ENCODE measurements at places on chromosomes 13 and 19.

- DNase-seq: no peak
Observed at GRCh38 chr13:105914291-105915036, 621.0 kb downstream of the EFNB2 start.

DNA sequence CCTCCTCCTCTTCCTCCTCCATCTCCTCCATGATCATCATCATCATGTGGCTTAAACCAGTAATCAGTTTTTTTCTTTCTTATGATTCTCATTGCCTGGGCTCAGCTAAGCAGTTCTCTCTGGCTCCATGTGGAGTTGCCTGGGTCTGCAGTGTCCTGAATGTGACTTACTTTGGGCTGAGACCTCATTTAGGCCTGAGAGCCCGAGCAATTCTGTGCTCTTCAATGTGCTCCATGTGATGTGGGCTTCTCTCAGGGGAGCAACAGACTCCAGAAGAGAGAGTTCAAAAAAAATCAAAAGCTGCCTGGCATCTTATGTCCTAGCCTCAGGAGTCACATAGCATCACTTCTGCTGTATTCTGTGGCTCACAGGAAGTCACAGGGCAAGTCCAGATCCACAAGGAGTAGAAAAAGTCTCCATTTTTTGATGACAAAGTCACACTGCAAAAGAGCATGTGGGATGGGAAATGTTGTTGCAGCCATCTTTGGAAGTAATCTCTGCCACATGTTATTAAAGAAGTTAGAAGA lies 128.7 kb downstream of the MAB21L1 start:
- DNase-seq: no peak

DNA sequence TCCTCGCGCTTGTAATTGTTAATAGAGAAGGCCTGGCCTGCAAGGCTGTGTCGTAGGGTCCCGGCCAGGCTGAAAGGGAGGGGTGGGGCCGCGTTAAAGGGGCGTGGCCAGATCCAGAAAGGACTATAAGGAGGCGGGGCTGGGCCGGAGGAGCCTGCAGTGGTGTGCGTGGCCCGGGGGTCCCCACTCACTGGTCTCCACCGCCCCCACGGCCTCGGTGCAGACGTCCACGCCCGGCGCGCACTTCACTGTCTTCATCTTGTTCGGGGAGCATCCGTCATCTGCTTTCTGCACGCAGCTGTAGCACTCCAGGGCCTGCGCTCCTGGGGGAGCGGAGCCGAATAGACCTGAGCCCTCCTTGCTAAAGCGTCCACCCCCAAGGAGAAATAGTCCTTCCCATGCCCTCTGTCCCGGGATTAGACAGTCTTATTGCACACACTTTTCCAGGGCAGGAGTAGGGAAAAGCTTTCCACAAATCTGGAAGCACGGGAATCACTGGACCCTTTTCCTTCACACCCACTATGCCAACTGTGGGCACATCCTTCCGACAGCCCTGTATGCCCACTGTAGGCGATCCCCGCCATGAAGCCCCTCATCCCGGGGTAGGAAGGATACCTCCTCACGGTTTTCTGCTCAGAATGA lies 1.2 kb downstream of the LYPD3 start:
- peak; percentile 70 for DNase-seq

DNA sequence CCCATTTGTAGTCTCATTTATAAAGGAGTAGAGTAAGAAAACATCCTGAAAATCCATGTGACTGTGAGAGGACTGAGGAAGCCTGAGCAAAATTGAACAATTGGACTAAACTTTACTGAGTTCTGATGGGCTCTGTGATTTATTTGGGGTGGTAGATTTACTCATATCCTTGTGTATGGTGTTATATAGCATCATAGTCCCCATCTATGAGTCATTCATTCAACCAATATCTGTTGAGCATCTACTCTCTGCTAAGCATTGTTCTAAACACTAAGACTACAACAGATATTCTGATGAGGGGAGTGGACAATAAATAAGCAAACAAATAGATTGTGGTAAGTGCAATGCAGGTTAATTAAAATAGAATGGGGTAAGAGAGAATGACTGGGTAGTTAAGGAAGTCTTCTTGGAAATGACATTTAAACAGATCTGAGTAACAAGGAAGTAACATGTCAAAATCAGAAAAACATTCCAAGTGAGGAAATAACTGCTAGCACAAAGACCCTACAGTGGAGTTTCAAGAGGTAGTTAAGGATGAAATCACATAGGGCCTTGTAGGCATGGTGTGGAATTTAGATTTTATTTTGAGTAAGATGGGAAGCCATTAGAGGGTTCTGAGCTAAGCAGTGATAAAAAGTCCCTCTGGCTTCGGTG lies 36.3 kb upstream of the MLNR start:
- DNase-seq: no peak

- no peak for DNase-seq
Observed at GRCh38 chr19:41927497-41928192, 604 bp downstream of the ERFL start.

DNA sequence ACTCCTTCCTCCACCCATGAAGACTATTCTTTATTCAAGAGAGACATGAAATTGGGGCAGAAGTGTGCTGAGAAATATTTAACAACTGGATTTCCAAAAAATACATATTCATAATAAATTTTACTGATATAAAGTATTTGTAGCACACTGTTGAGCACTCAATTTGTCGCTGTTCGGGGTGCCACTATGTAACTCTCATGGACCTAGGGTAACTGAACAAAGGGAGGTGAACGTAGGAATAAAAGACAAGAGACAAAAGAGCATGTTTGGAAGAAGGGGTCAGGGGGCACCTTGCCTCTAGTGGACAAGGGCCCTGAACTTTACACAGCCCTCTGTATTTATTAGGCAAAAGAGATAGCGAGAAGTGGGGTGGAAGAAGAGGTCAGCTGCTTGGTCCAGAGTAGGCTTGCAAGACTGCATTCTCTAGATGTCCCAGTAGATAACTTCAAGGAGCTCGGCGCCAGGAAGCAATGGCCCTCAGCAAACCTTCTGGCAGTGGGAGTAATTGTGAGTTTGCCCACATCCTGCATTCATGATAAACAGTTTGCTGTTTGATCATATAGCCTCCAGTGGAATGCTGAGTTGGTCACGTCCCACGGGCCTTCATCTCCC lies 4.5 kb upstream of the ZNF175 start:
- DNase-seq: no peak

GRCh38 chr19:30313353-30313750 lies 58.8 kb upstream of the ZNF536 start:
- no peak for DNase-seq

GRCh38 chr13:19622193-19622592 lies 11.3 kb upstream of the MPHOSPH8 start:
- DNase-seq: no peak

DNA sequence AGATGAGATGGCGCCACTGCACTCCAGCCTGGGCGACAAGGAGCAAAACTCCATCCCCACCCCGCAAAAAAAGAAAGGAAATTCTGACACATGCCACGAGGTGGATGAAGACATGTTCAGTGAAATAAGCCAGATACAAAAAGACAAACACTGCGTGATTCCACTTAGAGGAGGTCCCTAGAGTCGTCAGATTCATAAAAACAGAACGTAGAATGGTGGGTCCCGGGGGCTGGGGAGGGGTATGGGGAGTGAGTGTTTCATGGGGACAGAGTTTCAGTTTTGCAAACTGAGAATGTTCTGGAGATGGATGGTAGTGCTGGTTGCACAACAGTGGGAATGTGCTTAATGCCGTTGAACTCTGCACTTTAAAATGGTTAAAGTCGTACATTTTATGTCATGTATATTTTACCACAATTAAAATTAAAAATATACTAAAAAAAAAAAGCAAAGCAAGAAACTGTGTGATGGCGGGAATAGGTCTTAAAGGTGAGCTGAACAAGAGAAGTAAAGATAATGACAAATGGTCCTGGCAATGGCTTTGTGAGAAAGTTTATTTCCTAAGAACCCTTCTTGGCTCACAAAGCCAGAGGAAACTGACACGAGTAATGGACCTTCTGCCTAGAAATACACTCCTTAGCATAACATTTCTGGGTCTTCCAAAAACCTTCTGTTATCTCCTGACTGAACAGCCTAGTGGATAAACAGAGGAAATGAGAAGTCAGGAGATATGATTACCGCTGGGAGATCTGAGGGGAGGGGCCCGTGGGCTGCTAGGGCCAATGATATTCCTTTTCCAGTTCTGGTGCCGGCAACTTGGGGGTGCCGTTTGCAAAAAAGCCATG lies 4.2 kb upstream of the SPC24 start:
- DNase-seq: no peak

- DNase-seq: no peak
Observed at GRCh38 chr19:14159059-14159458, 22.7 kb upstream of the ASF1B start.

DNA sequence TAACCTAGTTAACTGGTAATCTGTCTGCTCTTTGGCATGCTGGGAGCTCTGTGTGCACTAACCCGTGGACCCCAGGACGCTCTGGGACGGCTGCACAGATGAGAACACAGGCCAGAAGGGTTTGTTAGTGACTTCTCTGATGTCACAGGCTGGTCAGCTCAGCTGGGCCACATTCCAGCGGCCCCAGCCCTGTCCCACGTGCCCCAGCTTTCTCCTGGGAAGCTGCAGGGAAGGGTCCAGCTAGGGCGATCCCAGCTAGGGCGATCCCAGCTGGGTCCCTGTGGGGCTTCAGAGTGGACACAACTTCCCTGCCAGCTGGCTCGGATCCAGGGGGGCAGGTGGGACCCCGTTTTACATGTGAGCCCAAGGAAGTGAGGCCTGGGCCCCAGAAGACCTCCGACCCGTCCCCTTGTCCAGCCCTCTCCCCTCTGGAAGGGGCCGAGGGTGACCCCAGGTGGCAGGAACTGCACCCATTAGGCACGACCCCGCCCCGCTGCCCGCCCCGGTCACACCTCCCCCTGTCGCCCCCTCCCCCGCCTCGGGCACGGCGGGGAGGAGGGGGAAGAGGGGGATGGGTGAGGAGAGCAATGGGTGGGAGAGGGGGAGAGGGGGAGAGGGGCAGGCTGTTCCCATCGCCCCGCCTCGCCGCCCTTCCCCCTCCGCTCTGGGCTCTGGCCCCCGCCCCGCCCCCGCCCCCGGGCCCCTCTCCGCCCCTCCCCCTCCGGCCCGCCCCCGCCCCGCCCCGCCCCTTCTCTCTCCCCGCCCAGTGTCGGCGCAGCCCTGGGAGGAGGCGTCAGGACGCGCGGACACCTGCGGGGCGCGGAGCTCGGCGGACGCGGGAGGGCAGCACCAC lies 75.2 kb upstream of the MCF2L start:
- DNase-seq: no peak

- peak; percentile 71 for DNase-seq
Observed at GRCh38 chr19:39031368-39032062, 834 bp downstream of the FBXO27 start.

- DNase-seq: no peak
Observed at GRCh38 chr13:70634893-70635292, 526.6 kb upstream of the KLHL1 start.

- no peak for DNase-seq
Observed at GRCh38 chr13:36131222-36131930, at the start of gene DCLK1. TSS of gene DCLK1 (minus strand) at chr13:36131382.

DNA sequence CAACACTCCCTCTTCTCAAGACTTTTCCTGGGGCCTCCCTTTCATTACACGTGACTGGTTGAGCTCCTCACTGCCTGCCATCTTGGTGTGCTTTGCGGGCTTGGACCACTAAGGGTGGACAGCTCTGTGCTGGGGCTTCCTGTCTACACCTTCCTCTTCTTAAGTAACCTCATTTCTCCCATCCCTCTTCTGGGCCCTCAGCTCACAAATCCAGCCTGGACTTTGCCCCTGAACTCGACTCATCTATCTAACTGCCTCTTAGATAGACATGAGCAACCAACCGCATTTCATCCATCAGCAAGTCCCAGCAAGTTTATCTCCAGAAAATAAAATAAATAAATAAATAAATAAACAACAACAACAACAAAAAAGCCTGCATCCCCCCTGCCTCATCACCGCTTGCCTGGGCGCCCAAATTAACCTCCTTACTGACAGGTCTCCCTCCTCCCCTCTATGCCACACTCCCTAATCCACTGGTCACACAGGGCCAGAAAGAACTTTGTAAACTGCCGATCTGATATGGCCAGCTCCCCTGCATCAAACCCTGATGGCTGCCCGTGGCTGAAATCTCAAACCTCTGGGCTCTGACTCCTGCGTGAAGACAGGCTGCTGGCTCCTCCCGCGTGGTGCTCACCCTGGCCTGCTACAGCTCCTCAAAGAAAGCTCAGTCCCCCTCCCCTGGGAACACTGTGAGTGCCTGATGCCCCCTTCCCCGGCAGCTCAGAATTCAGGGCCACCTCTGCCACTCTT lies 7.8 kb downstream of the ISOC2 start:
- DNase-seq: no peak

DNA sequence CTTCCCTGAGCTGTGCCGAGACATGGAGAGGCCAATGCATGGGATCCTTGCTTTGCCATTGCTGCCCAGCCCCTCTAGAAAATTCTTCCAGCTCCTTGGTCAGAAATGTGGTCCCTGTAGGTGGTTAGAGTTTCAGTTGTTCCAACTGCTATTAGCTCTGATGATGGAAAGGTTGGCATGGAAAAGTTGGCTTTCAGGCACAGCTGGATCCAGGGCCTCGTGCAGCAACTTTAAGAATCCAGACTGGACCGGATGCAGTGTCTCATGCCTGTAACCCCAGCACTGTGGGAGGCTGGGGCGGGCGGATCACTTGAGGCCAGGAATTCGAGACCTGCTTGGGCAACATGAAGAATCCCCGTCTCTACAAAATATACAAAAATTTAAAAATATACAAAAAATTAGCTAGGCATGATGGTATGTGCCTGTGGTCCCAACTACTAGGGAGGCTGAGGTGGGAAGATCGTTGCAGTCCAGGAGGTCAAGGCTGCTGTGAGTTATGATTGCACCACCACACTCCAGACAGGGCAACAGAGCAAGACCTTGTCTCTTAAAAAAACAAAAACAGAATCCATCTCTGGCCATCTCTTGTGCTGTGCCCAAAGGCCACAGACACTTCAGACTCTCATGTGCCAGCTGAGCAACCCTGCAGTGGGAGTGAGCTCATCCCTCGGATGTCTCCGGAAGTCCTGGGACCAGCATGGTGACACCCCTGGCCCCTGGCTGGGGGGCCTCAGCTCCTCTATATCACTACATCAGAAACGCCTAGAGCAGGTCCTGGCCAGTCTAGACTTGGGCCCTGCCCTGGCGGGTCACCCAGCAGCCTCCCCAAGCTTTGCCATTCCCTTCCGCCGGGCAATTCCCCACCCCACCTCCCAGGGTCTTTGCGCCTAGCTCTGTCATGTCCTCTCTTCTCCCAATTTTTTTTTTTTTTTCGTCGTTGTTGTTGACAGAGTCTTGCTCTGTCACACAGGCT lies 16.8 kb downstream of the MEX3D start:
- no peak for DNase-seq

- no peak for DNase-seq
Observed at GRCh38 chr13:46062185-46062584, 9.6 kb upstream of the ZC3H13 start.

DNA sequence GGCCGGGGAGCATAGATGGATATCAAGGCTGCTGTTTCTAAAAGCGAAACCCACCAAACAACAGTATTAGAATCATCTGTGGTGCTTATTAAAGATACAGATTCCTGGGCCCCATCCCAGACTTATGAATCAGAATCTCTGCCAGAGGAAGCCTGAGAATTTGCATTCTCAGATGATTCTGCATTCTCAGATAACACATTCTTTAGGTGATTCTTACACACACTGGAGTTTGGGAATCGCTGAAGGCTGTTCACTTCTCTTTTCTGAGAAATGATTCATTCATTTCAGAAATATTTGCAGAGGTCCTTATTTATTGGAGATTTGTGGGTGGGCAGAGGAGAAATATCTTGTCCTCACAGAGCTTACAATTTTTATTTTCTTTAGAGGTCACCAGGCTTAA lies 24.4 kb downstream of the ALOX5AP start:
- DNase-seq: no peak
